DMS153 (cell line): ENCODE measurements at places on chromosomes 1 and 21.
A peak's percentile ranks its signal among the peaks of the same experiment; 100 is the strongest.

DNA sequence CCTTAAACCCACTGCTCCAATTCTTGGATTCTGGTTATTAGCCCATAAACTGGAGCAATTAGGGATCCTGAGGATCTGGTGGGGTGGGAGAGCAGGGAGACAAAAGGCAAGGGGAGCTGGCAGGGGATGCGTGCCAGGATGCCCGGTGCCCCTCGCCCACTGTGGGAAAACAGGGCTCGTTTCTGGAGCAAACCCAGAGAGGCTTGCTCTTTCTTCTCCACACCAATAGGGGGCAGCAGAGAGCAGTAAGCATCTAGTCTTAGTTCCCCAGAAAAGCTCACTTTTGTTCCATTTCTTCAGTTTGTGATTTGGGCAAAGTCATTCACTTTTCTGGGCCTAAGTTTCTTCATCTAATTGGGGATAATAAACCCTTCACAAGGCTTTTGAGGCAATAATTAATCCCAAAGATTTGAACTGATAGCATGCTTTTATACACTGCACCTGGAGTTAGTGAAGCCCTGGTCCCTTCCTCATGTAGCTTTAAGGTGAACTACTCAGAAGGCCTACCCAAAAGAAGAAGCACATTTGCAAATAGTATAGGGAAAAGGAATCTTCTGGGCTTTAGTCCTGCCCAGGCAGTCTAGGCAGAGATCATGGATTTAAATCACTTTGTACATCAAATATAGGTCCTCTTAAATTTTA is 160.6 kb upstream of the USP24 start:
- DNase-seq, result no peak

- no peak for DNase-seq
Measured at GRCh38 chr1:95221306-95221705, 12.7 kb upstream of the RWDD3 start.

DNA sequence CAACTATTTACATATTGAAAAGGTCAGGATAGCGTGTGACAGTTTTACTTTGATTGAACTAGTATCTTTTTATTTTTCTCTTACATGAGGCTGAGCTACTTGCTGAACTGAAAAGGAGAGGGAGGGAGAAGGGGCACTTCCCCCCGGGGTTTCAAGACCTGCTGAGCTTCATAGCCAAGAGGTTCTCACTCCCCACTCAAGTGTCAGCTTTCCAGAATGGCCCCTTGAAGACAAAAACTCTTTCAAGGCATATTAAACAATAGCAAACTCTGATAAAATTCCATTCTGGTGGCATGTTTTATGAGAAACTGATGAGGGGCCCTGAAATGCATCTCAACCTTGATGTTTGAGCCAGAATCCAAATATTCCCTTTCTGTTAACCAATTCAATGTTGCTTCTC is 143.0 kb downstream of the KAZN start:
- DNase-seq, result no peak

- DNase-seq, result no peak
Measured at GRCh38 chr1:183942933-183943693, 94.4 kb downstream of the COLGALT2 start.

DNA sequence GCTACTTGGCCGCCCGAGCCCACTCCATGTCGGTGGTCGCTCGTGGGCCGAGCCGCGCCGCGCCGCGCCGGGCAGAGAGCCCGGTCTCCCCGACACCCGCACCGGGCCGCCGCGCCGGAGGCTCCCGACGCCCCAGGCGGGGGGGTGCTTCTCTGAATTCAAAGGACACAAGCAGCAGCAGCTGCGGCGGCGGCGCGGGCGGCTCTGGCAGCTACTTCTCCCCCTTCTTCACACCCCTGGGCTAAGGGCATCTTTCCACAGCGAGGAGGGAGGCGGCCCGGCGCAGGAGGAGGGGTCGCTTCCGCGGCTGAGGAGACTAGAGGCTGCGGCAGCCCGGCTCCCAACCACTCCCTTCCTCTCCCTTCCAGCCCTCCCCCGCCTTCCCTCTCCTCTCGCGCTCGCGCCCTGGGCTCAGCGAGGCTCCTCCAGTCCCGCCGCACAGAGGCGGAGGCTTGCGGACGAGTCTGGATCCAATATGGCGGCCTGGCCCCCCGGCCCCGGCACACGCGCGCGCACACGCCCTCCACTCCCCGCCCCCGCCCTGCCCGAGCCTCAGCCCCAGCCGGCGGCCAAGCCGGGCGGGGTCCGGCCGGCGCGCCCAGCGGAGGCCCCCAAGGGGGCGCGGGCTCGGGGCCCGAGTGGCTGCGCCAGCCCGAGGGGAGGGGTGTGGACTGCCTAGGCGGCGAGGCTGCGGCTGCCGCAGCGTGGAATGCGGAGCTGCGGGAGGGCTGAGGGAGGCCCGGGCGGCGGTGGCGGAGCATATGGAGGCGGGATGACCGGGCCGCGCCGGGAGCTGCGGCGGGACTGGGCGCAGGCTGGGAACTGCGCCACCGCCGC is at the start of gene CDC42BPA:
TSS of gene CDC42BPA (minus strand) at position 477 of the 837 bp plus-strand sequence. CDS start 1,310 bp downstream, outside the sequence.
- peak; percentile 89 for DNase-seq
